GM06990 (cell line): ENCODE measurements at places on chromosomes 3 and 15.
A peak's percentile ranks its signal among the peaks of the same experiment; 100 is the strongest.

DNA sequence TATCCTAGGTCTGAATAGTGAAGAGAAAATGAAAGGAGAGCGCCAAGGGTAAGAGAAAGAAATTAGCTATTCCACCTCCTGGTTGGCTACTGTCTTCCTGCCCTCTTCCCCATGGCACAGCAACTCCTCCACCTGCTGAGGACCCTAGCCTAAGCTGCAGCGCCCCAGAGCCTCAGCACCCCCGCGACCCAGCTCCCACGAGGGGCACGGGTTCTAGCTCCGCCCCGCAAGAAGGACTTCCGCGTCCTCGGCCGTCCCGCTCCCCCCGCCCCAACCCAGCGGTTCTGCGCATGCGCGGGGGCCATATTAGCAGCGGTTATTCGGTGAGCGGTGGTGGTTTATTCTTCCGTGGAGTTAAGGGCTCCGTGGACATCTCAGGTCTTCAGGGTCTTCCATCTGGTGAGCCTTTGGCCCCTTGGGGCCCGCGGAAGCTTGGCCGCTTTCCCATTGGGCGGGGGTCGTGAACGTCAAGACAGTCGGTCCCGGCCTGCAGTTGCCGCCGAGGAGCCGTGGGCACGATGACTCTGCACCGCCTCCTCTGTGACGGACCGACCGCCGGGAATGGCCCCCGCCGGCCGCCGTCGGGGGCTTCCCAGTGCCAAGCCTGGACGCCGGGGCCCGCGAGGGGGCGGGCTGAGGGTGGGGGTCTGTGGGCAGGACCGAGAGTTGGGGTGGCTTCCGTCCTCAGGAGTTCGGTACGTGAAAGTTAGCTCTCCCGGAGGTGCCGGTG is at the start of gene PSMA4:
TSS of gene PSMA4 (plus strand) at position 304 of the 730 bp plus-strand sequence. CDS start 1,484 bp downstream, outside the sequence.
- peak; percentile 95 for DNase-seq

DNA sequence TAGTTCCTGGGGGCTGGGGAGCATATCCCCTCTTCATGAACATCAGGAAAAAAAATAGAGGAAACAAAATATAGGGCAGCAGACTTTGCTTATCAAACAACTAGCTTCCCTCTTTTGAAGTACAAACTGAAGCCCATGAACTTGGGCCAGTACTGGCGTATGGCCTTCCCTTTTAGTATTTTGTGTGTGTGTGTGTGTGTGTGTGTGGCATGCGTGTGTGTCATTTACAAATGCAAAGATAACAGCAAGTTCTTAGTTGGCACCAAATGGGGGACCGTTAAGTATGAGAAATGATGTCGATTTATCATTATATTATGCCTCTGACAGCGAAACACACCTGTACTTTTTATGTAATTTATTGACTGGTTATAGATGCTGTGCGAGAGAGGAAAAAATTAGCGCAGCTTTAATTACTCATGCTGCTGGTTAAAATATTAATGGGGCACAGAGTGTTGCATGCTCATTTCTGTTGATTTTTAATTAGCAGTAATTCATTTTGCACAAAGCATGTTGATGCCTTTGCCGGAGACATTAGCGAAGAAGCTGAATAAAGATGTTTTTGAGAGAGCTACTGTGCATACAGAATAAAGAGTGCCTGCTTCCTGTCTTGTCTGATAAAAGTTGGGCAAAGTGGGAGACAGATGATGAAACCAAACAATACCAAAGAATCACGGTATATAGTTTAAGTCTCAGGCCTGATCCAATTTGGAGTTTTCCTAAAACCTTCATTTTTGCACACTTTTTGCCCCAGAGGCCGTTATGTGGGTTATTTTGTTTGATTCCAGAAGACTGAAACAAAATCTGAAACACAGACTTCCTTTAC is 297.1 kb downstream of the SATB1 start:
- peak; percentile 18 for DNase-seq

- DNase-seq: no peak
These were observed 207.5 kb upstream of the ADAMTS9 start for GRCh38 chr3:64895106-64895990.

- no peak for DNase-seq
These were observed 326.6 kb upstream of the DPH6 start for GRCh38 chr15:35872577-35872976.

GRCh38 chr3:133463347-133463860 is 63.5 kb downstream of the BFSP2 start:
- DNase-seq: no peak

DNA sequence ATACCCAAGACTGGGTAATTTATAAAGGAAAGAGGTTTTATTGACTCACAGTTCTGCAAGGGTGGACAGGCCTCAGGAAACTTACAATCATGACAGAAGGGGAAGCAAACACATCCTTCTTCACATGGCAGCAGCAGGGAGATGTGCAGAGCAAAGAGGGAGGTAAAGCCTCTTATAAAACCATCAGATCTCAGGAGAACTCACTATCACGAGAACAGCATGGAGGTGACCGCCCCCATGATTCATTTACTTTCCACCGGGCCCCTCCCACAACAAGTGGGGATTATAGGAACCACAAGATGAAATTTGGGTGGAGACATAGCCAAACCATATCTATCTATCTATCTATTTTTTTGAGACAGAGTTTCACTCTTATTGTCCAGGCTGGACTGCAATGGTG is 5.4 kb downstream of the GDPGP1 start:
- no peak for DNase-seq

DNA sequence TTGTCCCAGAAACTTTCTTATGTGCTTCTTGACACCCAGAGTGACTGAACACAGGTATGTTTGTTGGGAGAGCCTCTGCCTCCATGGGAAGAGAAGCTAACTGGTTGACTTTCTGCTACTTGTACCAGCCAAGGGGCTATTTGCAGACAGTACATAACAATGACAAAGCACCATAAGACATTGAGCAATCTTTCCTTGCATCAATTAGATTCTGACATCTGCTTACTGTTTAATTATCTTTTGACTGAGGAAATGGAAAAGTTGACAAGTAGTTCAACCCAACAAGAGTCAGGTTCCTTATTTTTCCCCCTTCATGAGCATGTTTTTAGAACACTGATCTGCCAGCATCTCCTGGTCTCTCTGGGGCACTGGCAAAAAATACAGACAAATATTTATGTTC is 157.7 kb downstream of the RPLP1 start:
- DNase-seq: no peak

- peak; percentile 6 for DNase-seq
These were observed 107.9 kb upstream of the FAM174B start for GRCh38 chr15:92763459-92763858.

DNA sequence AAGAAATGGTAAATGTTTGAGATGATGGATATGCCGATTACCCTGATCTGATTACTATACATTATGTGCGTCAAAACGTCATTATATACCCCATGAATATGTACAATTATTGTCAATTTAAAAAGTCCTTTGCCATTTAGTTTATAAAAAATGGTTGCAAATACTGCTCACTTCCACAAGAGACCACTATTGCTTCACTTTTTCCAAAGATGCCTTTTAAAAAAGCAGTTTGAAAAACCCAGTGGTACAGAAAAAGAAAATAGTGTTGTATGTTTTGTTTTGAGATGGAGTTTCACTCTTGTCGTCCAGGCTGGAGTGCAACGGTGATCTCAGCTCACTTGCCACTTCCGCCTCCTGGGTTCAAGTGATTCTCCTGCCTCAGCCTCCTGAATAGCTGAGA is 39.3 kb downstream of the EDEM1 start:
- DNase-seq: peak; percentile 33

DNA sequence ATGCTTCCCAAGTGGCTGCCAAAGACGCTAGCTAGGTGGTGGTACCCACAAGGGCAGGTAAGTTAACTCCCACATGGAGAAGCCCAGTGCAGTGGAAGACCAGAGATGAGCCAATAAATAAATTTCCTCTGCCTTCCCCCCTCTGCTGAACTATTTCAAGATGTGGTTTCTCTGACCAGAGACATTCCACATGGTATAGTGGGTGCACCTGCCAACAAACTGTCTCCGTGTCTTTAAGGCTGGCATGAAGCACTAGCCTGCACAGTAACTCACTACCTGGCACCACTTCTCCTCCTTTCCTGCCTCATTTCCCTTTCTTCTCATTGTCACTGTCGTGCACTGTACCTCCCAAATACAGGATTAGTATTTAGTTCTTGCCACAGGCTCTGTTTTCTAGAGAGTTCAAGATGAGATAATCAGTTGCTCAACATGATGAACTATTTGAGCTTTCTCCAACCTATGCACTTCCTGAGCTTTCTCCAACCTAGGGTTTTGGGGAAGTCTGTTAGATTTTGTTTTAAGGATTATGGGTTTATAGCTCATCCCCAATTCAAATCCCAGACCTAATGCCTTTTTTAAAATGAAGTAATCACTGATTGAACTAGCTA is 8.4 kb upstream of the CRTAP start:
- no peak for DNase-seq

DNA sequence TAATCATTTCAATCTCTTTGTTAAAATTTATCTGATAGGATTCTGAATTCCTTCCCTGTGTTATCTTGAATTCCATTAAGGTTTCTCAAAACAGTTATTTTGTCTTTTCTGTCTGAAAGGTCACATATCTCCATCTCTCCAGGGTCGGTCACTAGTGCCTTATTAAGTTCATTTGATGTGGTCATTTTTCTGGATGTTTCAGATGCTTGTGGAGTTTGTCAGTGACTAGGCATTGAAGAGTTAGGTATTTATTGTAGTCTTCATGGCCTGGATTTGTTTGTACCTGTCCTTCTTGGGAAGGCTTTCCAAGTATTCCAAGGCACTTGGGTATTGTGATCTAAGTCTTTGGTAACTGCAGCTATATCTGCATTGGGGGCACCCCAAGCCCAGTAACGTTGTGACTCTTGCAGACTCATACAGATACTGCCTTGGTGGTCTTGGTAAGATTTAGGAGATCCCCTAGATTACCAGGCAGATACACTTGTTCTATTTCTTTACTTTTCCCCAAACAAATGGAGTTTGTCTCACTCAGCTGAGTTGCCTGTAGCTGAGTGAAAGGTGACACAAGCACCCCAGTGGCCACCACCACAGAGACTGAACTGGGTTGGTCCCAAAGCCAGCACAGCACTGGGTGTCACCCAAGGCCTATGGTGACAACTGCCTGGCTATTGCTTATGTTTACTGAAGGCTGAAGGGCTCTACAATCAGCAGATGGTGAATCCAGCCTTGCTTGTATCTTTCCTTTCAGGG is 18.9 kb upstream of the SLC27A2 start:
- no peak for DNase-seq

GRCh38 chr3:140166861-140167599 is 232.0 kb downstream of the CLSTN2 start:
- no peak for DNase-seq

- no peak for DNase-seq
These were observed 126.2 kb upstream of the RASGRP1 start for GRCh38 chr15:38690719-38691332.

DNA sequence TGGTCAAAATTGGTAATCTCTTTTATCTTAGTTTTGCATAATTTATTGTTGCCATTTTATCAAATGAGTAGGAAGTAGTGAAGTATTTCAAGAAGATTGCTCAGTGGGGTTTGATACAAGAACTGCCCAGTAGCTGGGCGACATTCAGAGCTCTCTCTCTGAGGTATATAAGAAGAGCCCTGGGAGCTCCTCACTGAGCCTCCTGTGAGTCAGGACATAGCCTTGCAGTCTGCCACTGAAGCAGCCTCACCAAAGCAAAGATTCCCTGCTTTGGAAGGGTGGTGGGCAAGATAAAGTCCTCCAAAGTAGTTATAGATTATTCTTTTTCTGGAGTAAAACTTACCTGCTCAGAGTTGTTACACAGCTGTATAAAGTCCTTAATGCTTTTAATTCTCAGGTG is 26.1 kb downstream of the SKIL start:
- DNase-seq: no peak
